IPS DF 19.7 (cell line): ENCODE measurements at places on chromosomes 13 and 19.
A peak's percentile ranks its signal among the peaks of the same experiment; 100 is the strongest.

DNA sequence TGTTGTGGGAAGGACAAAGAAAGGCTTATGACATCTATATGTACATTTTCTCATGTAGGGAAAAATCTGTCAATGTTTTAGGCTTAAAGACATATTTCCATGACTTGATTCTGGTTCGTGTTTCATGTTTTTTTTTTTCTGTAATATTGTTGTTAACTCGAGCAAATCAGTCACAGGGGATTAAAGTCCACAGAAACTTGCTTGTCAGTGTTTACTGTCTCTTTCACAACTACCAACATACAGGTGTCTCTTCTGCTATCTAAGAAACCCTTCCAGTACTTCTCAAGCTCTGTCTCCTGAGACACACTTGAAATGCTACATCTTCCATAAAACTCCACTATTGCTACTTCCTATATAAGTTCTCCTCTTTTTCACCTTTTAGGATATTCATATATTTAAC lies 130.9 kb upstream of the SLITRK6 start:
- DNase-seq = no peak

DNA sequence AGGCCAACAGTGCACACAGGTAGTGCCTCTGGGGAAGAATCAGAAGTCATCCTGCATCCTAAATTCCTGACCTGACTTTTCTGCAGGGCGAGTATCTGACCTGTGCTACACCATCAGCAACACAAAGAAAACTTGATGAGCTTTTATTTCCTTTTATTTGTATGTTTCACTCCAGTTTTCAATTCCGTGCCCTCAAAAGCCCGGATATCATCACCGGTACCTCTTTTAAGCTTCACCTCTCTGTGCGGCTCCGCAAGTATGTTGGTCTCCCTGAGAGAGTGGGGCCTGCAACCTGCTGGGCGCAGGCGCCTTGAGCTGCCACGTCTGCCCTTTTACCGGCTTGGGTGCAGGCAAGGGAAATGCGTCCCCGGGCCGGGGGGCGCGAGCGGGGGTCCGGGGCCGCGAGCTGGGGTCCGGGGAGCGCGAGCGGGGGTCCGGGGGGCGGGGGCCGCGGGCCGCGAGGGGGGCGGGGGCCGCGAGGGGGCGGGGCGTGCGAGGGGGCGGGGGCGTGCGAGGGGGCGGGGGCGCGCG lies 4.3 kb upstream of the DUXA start:
- no peak for DNase-seq

DNA sequence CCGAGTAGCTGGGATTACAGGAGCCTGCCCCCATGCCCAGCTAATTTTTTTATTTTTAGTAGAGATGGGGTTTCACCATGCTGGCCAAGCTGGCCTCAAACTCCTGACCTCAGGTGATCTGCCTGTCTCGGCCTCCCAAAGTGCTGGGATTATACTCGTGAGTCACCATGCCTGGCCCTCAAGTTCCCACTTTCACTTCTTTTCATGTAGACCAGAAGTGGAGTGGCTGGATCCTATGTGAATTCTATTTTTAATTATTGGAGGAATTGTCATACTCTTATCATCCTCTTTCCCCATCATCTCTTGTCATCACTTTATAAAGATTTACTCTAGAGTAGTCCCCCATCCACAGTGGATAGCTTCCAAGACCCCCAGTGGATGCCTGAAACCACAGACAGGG lies 12.8 kb upstream of the SIGLEC10 start:
- no peak for DNase-seq

GRCh38 chr13:52449331-52450011 lies 963 bp downstream of the VPS36 start:
- DNase-seq = no peak

- no peak for DNase-seq
Observed at GRCh38 chr19:29663861-29664752, 1.2 kb upstream of the PLEKHF1 start.

- DNase-seq = no peak
Observed at GRCh38 chr19:18587561-18587960, 1.0 kb upstream of the REX1BD start.

DNA sequence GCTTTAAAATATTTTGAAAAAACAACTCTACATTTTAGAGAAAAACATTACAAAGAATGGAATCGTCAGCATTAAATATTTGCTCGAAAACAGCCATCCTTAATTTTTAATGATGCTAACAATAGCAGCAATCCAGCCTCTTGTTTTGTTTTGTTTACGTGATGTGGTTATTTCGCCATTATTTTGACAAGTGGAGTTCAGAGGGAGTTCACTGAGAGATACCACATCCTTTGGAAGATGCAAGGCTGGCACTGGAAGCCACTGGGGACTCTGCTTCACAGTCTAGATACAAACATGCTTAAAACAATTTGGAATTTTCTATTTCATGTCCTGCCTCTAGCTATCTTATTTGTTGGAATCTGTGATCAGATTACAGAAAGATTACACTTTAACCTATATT lies 556.3 kb downstream of the PCDH17 start:
- no peak for DNase-seq

DNA sequence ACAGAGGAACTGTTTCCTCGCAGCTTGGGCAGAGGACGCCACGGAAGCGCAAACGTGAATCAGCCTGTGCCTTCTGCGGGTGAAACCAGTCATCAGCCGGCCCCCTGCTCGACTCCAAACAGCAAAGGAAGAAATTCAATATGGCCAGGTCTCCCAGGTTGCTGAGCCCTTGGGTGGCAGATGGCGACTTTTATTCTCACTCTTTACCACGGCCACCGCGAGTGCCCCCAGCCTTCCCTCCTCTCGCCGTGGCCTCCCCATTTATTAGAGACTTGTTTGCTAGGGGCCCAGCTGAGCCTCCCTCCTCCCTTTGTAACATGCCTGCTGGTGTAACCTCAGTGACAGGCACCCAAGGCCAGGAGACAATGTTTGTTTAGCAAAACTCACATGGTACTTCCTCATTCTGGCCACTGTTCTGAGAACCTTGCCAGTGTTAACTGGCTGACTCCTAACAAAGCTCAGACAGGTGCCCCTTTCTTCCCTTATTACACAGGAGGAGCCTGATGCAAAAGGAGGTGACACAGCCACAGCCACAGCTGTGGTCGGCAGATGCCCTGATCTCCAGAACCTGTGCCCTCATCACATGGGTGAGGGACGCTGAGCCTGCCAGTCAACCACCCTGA lies 5.8 kb downstream of the RAB20 start:
- no peak for DNase-seq

- no peak for DNase-seq
Observed at GRCh38 chr13:97223711-97224541, 1.8 kb downstream of the MBNL2 start.

- no peak for DNase-seq
Observed at GRCh38 chr19:3986260-3987041, 1.2 kb upstream of the EEF2 start.

DNA sequence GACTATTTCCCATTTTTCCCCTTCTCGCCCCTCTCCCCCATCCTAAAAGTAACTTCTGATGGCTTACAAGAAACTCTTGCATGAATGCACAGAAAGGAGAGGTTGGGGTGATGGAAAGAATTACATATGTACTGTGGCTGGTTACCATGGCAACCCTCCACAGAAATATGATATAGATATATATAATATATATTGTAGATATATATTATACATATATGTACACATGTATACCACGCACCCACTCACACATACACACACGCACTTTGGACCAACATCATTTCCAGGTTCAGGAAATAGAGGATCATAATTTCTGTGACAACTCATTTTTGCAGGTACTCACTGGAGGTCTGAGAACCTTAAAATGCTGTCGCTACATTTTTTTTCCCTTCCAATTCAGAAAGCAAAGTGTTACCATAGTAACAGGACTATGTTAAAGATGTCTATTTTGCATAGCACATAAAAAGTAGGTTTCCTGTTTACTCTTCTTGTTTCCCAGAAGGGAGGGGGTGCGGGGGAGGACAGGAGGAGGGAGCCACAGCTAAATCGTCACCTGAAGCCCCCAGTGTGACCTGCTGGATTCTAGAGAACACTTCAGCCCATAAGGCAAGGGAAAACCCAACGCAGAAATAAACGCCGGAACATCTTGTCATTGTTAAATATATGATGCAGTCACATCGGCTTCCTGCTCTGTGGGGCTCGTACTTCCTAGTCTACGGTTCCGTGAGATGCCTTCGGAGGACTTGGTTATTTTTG lies 44.7 kb downstream of the EFNB2 start:
- DNase-seq = no peak

GRCh38 chr13:76982061-76982460 lies 9.8 kb upstream of the CLN5 start:
- DNase-seq = no peak

DNA sequence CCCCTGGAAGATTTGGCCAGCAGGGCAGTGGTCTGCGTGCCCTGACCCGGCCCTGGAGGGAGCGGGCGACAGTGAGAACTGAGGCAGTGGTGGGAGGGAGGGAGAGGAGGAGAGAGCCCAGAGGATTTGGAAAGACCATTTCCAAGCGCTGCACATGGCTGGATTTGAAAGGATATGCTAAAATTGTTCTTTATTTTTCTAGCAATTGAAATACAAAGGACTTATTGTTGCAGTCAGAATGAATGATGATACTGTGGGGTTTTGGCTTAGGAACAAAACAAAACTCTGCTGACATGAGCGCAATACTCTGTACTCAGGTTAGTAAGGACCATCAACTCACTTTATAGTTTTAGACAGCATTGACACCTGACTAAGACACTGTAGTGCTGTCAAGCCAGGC lies 69.5 kb downstream of the TNFRSF19 start:
- no peak for DNase-seq

DNA sequence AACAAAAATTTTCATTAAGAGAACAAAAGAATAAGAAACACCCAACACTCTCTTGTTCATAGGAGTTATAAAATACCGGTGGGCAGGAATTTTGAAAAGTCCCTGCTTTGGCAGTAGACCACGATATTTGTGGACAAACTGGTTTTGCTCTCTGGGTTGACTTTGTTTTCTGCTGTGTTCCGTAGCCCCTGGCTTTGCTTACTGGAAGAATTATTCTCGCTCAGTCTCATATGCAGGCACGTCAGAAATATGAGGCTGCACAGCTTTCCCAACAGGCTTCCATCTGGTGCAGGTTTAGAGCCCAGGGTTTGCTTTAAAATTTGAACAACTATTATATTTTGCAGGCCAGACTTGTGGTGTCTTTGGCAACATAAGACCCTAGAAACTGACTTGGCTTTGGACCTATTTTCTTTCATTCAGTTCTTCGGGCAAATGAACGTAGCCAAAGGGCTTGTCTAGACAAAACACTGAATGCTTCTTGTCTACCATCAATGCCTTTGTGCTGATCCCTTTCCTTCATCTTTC lies 2012.6 kb downstream of the PCDH9 start:
- DNase-seq = no peak

GRCh38 chr13:82634946-82635345 lies 1247.3 kb downstream of the SLITRK1 start:
- no peak for DNase-seq

- peak; percentile 65 for DNase-seq
Observed at GRCh38 chr13:39329182-39329639, 273.8 kb downstream of the LHFPL6 start.

DNA sequence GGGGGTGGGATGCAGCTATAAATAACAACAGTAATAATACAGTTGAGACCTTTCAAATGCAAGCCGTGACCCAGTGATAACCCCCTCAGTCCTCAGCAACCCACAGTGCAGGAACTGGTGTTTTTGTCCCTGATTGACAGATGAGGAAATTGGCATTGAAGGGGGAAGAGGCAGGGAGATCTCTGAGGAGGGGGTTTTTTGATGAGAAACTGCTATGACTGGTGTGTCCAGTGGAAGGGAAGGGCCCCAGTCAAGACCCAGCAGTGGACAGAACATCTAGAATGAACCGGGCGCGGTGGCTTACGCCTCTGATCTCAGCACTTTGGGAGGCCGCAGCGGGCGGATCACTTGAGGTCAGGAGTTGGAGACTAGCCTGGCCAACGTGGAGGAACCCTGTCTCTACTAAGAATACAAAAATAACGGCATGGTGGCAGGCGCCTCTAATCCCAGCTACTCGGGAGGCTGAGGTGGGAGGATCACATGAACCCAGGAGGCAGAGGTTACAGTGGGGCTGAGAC lies 1.9 kb downstream of the MAP1S start:
- no peak for DNase-seq

DNA sequence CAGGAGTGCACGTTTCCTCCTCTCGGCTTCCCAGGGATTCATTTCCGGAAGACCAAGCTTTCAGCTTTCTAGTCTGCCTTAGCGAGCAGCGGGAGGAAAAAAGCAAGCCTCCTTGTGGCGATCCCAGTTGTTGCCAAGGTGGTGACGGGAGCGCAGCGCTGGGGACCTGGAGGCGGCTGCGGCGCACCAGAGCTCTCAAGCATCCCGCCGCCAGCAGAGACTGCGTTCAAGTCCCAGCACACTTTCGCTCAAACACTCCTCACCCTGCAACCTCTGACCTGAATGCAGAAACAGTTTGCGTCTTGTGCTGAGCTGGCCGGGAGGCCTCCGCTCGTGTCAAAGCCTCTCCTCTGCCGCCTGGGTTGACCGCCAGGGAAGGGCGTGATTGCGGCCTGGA lies 4.9 kb downstream of the GSX1 start:
- DNase-seq = no peak

GRCh38 chr19:10019246-10019645 lies 6.0 kb downstream of the RDH8 start:
- no peak for DNase-seq

GRCh38 chr13:59738921-59739320 lies 424.8 kb downstream of the DIAPH3 start:
- DNase-seq = no peak

- no peak for DNase-seq
Observed at GRCh38 chr19:57434386-57435061, 601 bp upstream of the ZNF749 start.

- no peak for DNase-seq
Observed at GRCh38 chr13:31286930-31287329, 87.2 kb downstream of the B3GLCT start.

- no peak for DNase-seq
Observed at GRCh38 chr13:97280478-97280877, 58.3 kb downstream of the MBNL2 start.

DNA sequence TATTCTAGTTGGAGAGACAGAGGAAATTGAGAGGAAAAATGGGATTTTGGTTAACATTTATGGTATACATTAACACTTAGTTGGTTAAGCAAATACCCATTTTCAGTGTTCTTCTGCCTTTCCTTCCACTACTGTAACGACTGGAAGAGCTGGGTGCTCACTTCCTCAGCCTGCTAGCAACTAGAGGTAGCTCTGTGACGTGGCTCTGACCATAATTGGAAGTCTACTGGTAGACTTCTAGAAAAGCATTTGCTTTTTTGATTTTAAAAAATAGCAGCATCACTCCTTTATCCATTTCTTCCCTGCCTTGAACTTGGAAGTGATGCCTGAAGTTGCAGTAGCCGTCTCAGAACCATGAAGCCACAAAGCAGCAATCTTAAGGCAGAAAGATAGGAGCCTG lies 15.9 kb downstream of the NHLRC3 start:
- DNase-seq = no peak

- DNase-seq = no peak
Observed at GRCh38 chr19:51227326-51227725, 2.4 kb downstream of the CD33 start.
